ENCODE measurements at places on chromosomes 5 and 9. TPM values are rescaled to one million over a fixed set of nuclear protein-coding genes. Genes with fewer than 3 reads are reported as not detected.

The HK3 gene
- 0.39 TPM for total RNA-seq

The GARIN3 gene
- total RNA-seq: not detected

The PALM2AKAP2 gene
- total RNA-seq: not detected

The FAM169A gene
- 1.8 TPM for total RNA-seq

The CER1 gene
- total RNA-seq: not detected

The ZDHHC11B gene
- total RNA-seq: 0.09 TPM

The SLC6A18 gene
- total RNA-seq: not detected

All from T-helper 2 cell treated with Interferon-gamma antibody and Interleukin-4, amounts not matched to agents 100 ng/mL and 5 ng/mL, for 36 hours (primary cell).